AG04450 (cell line): ENCODE measurements at places on chromosomes 1 and 21.
A peak's percentile ranks its signal among the peaks of the same experiment; 100 is the strongest.

- no peak for DNase-seq
Measured at GRCh38 chr1:91640877-91641526, 140.4 kb downstream of the CDC7 start.

GRCh38 chr1:211247921-211248320, 11.2 kb upstream of the RCOR3 start:
- no peak for DNase-seq

DNA sequence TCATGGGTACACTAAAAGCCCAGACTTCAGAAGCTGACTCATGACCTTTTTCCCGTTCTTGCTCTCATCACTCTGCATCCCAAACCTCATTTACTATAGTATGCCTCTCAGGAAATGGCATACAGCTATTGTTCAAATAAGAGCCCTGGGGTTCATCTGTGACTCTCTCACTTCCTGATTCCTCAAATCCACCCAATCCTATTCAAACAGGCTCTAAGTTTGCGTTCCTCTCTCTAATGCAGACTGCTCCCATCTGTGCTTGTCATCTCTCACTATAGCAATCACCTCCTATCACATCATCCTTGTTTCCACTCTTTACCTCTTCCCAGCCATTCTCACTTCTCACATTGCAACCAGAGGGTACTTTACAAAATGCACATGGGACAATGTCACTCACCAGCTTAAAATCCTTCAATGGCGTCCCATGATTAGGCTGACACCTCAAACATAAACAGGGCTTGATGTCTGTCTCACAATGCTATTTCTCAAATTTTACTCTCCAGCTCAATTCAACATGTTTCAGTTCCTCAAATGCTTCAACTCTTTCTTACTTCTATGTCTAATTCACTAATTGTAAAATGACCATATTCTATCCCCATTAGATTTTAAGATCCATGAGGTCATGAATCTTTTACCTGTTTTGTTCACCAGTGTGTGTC, 408.4 kb downstream of the NTNG1 start:
- DNase-seq: no peak

- no peak for DNase-seq
Measured at GRCh38 chr1:203559523-203559922, 65.6 kb downstream of the OPTC start.

GRCh38 chr1:223718850-223719249, 6.5 kb downstream of the CAPN2 start:
- DNase-seq: no peak

DNA sequence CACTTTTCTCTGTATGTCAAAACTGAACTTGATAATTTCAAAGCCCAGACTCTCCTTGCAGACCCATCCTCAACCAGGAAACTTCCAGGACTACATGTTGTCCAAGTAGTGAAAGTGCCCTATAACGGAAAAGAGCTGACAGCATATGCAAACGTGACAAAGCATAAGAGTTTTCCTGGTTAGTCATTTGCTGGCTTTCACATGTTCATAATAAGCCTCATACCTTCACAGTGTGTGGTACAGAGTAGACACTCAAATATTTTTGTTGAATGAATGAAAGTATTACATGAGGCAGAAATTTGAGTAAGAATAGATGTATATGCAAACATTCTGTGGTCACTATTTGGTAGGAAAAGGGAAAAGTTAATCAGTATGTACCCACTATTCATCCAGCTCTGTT, 473.3 kb downstream of the MRPL39 start:
- no peak for DNase-seq

- DNase-seq: no peak
Measured at GRCh38 chr21:38467374-38467773, 30.9 kb downstream of the ERG start.

DNA sequence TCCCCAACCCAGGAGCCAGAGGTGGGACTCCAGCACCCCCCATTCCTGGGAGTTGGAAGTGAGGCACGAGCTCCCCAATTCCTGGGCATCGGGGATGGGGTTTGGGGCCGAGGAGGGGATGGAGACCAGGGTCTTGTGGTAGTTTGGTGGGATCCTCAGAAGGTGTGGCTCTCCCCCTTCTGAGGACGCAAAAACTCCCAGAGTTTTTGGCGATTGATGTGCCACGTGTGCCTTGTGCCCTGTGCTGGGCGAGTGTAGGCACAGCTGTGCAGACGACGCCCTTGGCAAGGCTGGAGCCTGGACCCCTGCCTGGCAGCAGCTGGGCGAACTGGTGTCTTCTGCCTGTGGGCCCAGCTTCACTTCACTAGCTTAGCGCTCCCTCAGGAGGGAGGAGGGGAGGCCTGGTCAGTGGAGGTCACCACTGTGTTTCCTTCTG, 2.6 kb downstream of the GUK1 start:
- DNase-seq: no peak

- DNase-seq: peak; percentile 20
Measured at GRCh38 chr1:13808729-13809131, 108.7 kb downstream of the PRDM2 start.

DNA sequence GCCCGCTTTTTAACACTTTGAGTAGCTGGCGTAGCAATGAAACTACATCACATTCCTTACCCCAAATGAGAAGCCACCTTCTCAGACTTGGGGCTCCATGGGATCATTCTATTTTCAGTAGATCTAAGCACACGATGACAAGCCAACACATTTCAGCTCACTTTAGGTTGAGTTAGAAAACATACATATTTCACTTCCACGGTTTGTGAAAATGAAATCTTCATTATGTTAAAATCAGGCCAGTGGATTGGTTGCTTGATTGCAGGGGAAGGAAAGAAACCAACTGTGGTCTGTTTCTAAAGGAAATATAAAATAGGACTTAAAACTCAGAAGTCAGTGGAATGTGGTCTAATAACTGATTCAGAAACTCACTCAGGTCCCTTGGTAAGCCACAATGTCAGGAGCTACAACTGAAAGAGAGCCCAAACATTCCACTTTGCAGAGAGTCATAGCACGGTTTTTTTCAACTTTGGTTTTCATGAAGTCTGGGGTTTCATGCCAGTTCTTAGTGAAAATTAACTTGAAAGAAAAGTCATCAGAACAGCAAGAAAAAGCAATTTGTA, 82.3 kb upstream of the TIAM1 start:
- DNase-seq: no peak

DNA sequence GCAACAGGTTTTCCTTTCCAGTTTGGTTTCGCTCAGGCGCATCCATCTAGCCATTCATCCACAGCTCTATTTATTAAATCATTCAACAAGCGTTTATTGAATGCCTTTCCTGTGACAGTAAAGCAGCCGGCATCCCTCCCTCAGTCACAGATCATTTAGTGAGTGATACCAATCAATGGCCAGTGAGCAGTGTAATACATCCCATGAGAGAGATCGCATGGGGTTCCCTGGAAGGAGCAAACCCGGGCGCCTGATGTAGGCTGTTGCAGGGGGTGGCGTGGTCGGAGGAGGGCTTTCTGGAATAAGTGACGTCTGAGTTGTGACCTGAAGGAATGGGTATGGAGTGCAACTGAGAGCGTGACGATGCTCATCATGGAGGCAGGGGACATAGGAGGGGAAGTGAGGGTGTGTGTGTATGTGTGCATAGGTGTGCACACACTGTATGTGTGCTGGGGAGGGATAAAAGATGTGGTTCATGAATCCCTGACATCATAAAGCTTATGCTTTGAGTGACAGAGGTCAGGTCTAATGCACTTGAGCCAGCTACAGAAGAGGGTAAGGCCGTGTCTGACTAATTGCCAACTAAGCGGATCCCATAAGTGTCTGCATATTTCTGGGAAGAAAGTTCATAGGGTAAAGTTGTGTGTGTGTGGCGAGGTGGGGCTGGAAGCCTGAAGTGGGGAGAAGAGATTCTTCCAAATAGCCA, 6.6 kb downstream of the FCMR start:
- DNase-seq: no peak

GRCh38 chr1:156502894-156503697, 2.5 kb upstream of the MEF2D start:
- DNase-seq: peak; percentile 89

DNA sequence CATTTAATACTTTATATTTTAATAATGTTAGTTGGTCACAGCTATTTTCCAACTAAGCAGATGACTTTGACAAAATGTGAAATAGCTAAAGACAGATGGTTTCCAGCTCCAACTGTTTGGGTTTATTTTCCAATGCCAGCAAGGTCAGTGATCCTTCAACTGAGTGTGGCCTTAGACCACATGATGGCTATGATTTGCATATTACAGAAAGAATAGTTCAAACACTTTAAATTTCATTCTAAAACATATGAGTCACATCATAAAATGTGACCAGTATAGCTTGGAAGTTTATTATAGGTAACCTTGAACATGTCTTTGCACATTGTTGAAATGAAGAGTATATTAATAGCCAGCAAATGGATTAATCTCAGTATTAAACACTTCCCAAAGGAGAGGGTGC, 454.0 kb upstream of the C1orf87 start:
- no peak for DNase-seq

DNA sequence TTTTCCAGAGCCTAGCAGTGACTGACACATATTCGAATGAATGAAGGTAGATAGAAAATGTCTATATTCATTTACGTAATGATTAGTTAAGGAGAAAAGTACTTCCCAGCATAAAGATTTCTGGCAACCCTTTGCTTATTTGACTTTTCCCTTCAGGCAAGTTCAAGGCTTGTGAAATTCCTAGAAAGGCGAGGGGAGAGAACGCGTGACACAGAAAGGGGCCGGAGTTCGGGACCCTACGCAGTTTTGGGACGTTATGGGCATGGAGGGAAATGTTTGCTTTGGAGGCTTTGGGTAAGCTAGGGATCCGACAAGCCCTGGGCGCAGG, 472 bp upstream of the USP25 start:
- DNase-seq: no peak

DNA sequence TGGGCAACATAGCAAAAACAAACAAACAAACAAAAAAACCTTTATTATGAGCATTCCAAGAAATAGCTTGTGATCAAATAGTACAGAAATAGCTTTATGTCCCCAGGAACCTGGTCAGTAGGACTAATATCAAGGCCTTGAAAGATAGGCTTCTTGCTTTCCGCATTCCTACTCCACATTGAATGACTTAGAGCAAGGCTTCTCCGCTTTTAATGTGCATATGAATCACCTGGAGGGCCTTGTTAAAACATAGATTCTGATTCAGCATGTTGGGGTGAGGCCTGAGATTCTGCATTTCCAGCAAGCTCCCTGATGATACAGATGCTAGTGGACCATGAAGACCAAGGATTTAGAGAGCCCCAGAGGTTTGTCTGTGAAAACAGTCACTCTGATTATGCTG, 17.4 kb downstream of the PLEKHA6 start:
- no peak for DNase-seq

DNA sequence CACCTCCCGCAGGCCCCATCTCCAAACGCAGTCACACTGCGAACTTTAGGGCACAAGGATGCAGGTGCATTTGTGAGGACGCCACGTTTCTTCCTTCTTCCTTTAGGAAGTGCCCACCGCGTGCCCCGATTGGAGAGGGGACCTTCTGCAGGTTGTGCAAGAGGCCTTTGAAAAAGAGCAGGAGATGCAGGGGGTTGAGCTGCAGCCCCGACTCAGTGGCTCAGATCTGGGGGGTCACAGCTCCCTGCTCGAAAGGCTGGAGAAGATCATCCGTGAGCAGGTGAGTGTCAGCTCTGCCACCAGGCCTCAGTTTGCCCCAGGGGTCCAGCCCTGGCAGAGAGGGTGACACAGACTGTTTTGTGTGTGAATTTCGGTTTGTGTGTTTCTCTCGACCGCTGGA, 31.2 kb upstream of the DIP2A start:
- no peak for DNase-seq

DNA sequence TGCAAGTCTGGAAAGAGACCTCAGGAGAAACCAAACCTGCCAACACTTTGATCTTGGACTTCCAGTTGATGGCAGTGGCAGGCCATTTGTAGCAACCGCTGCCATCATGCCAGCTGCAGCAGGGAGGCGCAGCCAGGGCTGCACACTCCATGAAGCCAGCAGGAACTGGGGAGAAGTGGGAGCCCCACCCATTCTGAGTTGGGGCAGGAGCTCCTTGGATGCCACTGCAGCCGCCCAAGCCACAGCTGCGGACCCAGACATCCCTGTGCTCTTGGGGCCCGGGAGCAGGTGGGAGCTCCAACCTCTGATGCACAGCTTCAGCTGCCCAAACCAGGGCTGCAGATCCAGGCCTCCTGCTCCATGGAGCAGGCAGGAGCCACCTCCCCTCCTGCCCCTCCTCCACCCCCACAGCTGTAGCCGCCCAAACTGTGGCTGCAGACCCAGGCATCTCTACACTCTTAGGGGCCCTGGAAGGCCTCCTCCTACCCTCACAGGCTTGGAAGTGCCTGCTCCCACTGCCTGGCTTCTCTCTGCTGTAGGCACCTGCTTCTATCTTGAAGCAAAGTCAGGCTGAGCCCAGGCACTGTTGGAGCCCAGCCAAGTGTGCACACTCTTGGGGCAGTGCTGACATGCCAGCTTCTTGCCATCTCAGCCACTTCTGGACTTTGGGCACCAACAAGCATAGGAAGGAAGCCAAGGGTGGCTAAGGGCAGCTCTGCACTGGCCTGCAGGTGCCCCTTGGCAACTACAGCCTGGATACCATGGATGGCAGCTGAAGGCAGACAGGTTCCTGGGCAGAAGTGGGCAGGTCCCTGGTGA, 20.0 kb upstream of the DISP1 start:
- no peak for DNase-seq

GRCh38 chr21:31349208-31349607, 5.1 kb upstream of the TIAM1 start:
- no peak for DNase-seq

- no peak for DNase-seq
Measured at GRCh38 chr1:8974551-8974950, 28.9 kb downstream of the CA6 start.

GRCh38 chr1:160277987-160278386, 6.9 kb downstream of the PEX19 start:
- DNase-seq: no peak

DNA sequence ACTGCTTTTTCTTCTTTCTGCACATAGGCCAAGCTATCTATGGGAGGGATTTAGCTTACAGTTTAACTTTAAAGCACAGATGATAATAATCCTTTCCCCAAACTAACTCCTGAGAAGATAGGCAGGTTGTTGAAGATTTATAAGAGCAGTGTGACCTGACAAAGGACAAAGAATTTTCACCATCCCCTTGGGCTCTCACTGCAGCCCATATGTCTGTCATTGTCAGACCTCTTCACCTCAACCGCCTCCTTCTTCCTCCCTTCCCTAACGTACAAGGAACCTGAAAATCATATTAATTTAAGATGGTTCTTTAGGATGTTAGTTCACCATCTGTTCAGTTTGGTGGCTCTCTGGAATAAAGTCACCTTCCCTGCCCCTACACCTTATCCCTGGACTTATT, 5.0 kb downstream of the RNU1-2 start:
- no peak for DNase-seq
